ENCODE measurements at places on chromosomes 2 and 18. TPM values are rescaled to one million over a fixed set of nuclear protein-coding genes. Genes with fewer than 3 reads are reported as not detected.

- peaks cover 39% of the 10 kb centered on the region for H3K27me3 ChIP-seq
- no peak for DNase-seq
- peaks cover 10% of the 10 kb centered on the region for H3K4me1 ChIP-seq
- H3K36me3 ChIP-seq, result peaks cover 4% of the 10 kb centered on the region
- peak overlapping the region; percentile 61 for H3K4me3 ChIP-seq
Observed at GRCh38 chr18:13500227-13500865, 226.0 kb downstream of the FAM210A start.

DNA sequence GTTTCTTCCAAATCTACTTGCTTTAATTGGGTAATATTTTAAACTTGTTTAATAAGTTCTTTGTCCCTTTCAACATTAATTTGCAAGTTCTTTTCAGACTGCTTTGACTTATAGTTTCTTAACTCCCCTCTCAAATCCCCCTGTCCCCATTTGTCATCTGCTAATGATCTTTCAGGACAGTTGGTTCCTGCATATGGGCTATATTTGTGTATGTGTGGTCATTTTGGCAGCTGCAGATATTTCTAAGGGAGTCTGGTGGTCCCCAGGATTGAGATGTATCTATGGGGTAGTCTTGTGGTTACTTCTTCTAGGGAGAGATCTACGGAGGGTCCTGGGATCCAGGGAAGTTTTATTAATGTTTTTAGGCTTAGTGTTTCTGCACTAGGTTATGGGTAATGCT lies 120.6 kb upstream of the SP3 start:
- H3K27me3 ChIP-seq, result no peaks in the 10 kb centered on the region
- no peak overlapping the region for H3K4me3 ChIP-seq
- H3K4me1 ChIP-seq, result peaks cover 10% of the 10 kb centered on the region
- peaks cover 7% of the 10 kb centered on the region for H3K36me3 ChIP-seq

DNA sequence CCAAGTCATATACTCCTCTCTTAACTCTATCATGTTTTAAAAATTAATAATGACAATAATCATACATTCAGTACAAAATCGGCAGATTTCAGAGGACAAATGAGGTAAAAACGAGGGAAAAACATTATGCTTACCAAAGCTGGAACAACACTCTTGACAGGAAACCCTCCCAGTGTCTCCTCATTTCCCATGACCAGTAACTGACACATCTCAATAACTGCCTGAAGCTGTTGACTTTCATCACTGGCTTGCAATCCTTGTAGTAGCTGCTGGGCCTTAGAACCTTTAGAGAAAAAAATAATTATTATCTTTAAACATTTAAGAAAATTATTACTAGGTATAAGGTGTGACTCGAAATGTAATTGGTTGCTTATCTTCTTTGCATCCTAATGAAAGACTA lies 103.6 kb downstream of the TRIP12 start:
- no peak overlapping the region for H3K4me3 ChIP-seq
- H3K27me3 ChIP-seq, result no peaks in the 10 kb centered on the region
- no peak overlapping the region for H3K27ac ChIP-seq
- peaks cover 24% of the 10 kb centered on the region for H3K36me3 ChIP-seq
- no peak for DNase-seq
- no peaks in the 10 kb centered on the region for H3K4me1 ChIP-seq

DNA sequence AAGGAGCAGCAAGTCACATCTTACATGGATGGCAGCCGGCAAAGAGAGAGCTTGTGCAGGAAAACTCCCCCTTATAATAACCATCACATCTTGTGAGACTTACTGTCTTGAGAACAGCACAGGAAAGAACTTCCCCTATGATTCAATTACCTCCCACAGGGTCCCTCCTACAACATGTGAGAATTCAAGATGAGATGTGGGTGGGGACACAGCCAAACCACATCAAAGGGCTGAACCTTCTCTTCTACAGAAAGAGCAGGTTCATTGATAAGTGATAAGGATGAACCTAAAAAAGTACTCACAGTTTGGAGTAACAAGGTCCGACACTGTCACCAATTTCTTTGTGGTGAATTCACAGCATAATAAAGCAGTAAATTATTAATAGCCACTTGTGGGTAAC lies 422.2 kb upstream of the FSIP2 start:
- H3K36me3 ChIP-seq, result no peaks in the 10 kb centered on the region
- no peak overlapping the region for H3K27ac ChIP-seq

DNA sequence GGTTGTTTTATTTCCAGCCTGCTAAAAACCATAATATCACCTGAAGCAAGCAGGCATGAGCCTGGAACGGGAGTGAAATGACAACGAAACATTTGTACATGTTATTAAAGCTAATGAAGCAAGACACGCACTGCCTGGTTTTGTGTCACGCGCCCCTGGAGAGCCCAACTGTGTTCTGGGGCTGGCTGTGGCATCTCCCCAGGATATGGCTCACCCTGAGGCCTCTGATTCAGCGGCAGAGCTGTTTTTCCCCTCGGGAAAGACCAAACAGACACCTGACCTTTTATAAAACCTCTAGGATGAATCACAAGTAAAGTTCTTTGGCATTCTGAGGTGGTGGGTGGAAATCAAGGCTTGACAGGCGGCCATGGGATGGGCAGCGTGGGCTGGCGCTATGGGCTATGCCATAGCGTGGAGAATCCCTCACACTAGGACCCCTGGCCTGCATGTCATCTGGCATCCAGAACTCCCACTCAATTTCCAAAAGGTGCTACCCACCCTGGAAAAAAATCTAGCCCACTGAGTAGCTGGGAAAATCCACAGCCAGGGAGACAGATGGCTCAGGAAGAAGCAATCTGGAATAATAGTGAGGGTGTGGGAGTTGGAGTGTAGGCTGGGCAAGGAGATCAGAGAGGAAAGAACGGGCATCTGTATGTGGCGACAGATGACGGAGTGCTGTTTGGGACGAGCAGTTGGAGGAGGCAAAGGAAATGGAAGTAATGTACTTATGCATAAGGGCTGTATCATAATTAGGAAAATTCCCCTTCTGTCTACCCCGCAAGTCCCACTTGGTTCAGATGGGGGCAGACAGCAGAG lies 262.0 kb downstream of the AFF3 start:
- H3K4me1 ChIP-seq, result peaks cover 49% of the 10 kb centered on the region
- DNase-seq, result no peak
- no peak overlapping the region for H3K4me3 ChIP-seq
- H3K27me3 ChIP-seq, result peaks cover 17% of the 10 kb centered on the region
- no peaks in the 10 kb centered on the region for H3K36me3 ChIP-seq
- H3K27ac ChIP-seq, result no peak overlapping the region

EPB41L3 gene
- 58.1 TPM for total RNA-seq

- H3K4me1 ChIP-seq, result no peaks in the 10 kb centered on the region
- peaks cover 53% of the 10 kb centered on the region for H3K36me3 ChIP-seq
- H3K4me3 ChIP-seq, result no peak overlapping the region
- H3K27ac ChIP-seq, result no peak overlapping the region
- DNase-seq, result peak; percentile 43
Observed at GRCh38 chr2:240530181-240530580, 27.6 kb downstream of the ANKMY1 start.

- no peak overlapping the region for H3K4me3 ChIP-seq
- peaks cover 14% of the 10 kb centered on the region for H3K4me1 ChIP-seq
- no peak for DNase-seq
- peaks cover 49% of the 10 kb centered on the region for H3K36me3 ChIP-seq
- no peak overlapping the region for H3K27ac ChIP-seq
- H3K27me3 ChIP-seq, result no peaks in the 10 kb centered on the region
Observed at GRCh38 chr18:8722946-8723820, 17.8 kb downstream of the MTCL1 start.

- no peaks in the 10 kb centered on the region for H3K27me3 ChIP-seq
- peaks cover 44% of the 10 kb centered on the region for H3K4me1 ChIP-seq
- H3K36me3 ChIP-seq, result peaks cover 14% of the 10 kb centered on the region
Observed at GRCh38 chr2:6919901-6920742, 2.9 kb downstream of the RNF144A start.

DNA sequence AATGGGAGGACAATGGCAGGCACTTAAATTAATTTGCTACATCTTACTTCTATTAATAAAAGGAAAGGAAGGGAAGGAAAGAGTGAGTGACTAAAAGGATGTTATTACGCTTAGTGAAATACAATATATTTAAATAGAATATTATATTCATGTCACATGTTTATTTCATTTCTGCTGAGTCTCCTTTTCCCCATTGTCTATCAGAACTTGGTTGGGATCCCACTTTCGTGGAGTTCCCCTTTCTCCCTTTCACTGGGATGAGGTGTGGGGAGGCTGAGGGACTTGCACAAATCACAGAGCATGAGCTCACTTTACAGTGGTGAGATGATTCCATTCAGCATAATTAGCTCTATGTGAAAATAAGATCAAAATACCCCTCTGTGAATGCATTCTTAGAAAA lies 730.6 kb downstream of the TSN start:
- H3K4me3 ChIP-seq, result no peak overlapping the region
- H3K27ac ChIP-seq, result no peak overlapping the region
- peaks cover 24% of the 10 kb centered on the region for H3K27me3 ChIP-seq
- peaks cover 21% of the 10 kb centered on the region for H3K4me1 ChIP-seq
- H3K36me3 ChIP-seq, result peaks cover 5% of the 10 kb centered on the region

GALNT13 gene
- 11.2 TPM for total RNA-seq

FBXO48 gene
- 2.0 TPM for total RNA-seq

ZDBF2 gene
- 28.3 TPM for total RNA-seq

GRCh38 chr2:188285774-188286173 lies 5.9 kb upstream of the GULP1 start:
- H3K36me3 ChIP-seq, result no peaks in the 10 kb centered on the region
- H3K4me1 ChIP-seq, result peaks cover 5% of the 10 kb centered on the region
- H3K27ac ChIP-seq, result peak overlapping the region; percentile 49
- H3K27me3 ChIP-seq, result no peaks in the 10 kb centered on the region

- H3K27me3 ChIP-seq, result no peaks in the 10 kb centered on the region
- no peak overlapping the region for H3K27ac ChIP-seq
- no peaks in the 10 kb centered on the region for H3K36me3 ChIP-seq
- peaks cover 5% of the 10 kb centered on the region for H3K4me1 ChIP-seq
- DNase-seq, result no peak
Observed at GRCh38 chr18:40375837-40376236, 1579.2 kb upstream of the PIK3C3 start.

GRCh38 chr18:74791501-74792194 lies 194.0 kb downstream of the ZNF407 start:
- no peak for DNase-seq
- H3K4me1 ChIP-seq, result peaks cover 4% of the 10 kb centered on the region
- H3K27me3 ChIP-seq, result no peaks in the 10 kb centered on the region
- no peak overlapping the region for H3K4me3 ChIP-seq
- H3K27ac ChIP-seq, result no peak overlapping the region

GRCh38 chr2:74702001-74702715 lies 48.1 kb downstream of the SEMA4F start:
- no peak overlapping the region for H3K4me3 ChIP-seq

GRCh38 chr2:69428981-69429380 lies 8.3 kb downstream of the NFU1 start:
- no peak for DNase-seq
- peaks cover 4% of the 10 kb centered on the region for H3K36me3 ChIP-seq
- no peak overlapping the region for H3K4me3 ChIP-seq

GRCh38 chr18:2417861-2418610 lies 153.3 kb downstream of the METTL4 start:
- no peaks in the 10 kb centered on the region for H3K36me3 ChIP-seq
- H3K27ac ChIP-seq, result no peak overlapping the region
- H3K27me3 ChIP-seq, result no peaks in the 10 kb centered on the region
- no peaks in the 10 kb centered on the region for H3K4me1 ChIP-seq
- no peak for DNase-seq

RAD51AP2 gene
- 0.12 TPM for total RNA-seq

PSD4 gene
- total RNA-seq, result 38.8 TPM

GRCh38 chr2:88874063-88874657 lies 182.7 kb downstream of the RPIA start:
- no peaks in the 10 kb centered on the region for H3K4me1 ChIP-seq
- no peak overlapping the region for H3K4me3 ChIP-seq
- H3K27ac ChIP-seq, result no peak overlapping the region

- H3K27me3 ChIP-seq, result no peaks in the 10 kb centered on the region
- no peak overlapping the region for H3K27ac ChIP-seq
- no peaks in the 10 kb centered on the region for H3K36me3 ChIP-seq
- H3K4me1 ChIP-seq, result no peaks in the 10 kb centered on the region
- DNase-seq, result no peak
Observed at GRCh38 chr2:80670763-80671162, 366.2 kb upstream of the LRRTM1 start.

OTX1 gene
- total RNA-seq, result 10.4 TPM

LBX2 gene
- 2.8 TPM for total RNA-seq

- peaks cover 19% of the 10 kb centered on the region for H3K4me1 ChIP-seq
- H3K27ac ChIP-seq, result peak overlapping the region; percentile 96
- no peak for DNase-seq
- peak overlapping the region; percentile 47 for H3K4me3 ChIP-seq
Observed at GRCh38 chr18:79963658-79964329, 649 bp upstream of the HSBP1L1 start.

EFHD1 gene
- 2.5 TPM for total RNA-seq

DNA sequence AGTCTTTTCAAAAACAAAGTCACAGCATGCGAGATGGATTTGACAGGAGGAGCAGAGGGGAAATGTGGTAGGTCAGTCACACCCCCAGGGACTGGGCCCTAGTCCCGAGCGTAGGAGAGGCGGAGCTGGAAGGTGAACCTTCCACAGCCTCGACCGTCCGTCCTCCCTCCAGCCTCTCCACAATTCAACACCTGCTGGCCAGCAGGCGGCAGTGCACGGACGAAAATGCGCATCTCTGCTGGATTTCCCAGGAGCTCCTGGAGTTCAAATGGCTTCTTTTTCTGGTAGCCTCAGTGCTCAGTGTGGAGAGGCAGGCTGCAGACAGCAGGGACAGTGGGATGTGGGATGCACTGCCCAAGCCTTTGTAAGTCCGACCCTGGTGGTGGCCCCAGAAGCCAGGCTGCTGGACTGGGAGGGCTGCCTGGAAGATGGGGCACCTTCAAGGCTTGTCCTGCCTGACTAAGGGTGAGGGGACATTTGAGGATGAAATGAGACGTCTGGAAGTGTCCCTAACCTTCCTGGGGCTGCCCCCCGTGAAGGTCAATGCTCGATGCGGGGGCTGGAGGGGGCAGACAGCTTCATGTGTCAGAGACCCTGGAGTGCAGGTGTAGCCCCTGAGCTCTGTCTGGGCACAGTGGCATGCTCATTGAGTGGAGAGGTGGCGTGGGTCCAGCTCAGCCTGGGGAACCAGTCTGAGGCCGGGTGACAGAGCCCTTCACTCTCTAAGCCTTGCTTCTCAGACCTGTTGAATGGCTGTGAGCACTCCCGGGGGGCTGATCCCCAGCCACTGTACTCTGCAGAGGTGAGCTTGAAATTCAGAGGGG lies 189.5 kb downstream of the TFCP2L1 start:
- peaks cover 16% of the 10 kb centered on the region for H3K27me3 ChIP-seq
- H3K27ac ChIP-seq, result no peak overlapping the region
- no peak overlapping the region for H3K4me3 ChIP-seq
- DNase-seq, result no peak
- peaks cover 7% of the 10 kb centered on the region for H3K4me1 ChIP-seq

DNA sequence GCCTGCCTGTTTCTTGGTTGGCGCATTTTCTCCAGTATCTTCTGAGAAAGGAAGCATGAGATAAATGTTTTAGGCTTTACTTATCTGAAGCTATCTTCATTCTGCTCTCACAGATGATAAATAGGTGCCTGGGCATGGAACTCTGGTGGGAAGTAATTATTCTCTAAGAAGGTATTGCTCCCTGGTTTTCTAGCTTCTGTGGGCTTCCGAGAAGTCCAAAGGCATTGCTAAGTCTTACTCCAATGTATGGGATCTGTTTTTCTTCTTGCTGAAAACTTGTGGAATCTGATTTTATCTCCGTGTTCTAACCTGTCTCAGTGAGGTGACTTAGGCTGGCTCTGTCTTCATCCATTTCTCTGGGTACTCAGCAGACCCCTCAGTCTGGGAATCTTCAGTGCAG lies 224.4 kb upstream of the HS6ST1 start:
- no peak overlapping the region for H3K4me3 ChIP-seq
- H3K27me3 ChIP-seq, result no peaks in the 10 kb centered on the region
- no peak for DNase-seq

COBLL1 gene
- total RNA-seq, result 32.1 TPM

- H3K27ac ChIP-seq, result no peak overlapping the region
- no peak overlapping the region for H3K4me3 ChIP-seq
- no peaks in the 10 kb centered on the region for H3K36me3 ChIP-seq
- no peaks in the 10 kb centered on the region for H3K4me1 ChIP-seq
- peaks cover 6% of the 10 kb centered on the region for H3K27me3 ChIP-seq
- DNase-seq, result no peak
Observed at GRCh38 chr2:198102120-198102519, 297.7 kb downstream of the PLCL1 start.

All from type B pancreatic cell (in vitro differentiated cells).